ENCODE measurements at places on chromosomes 6 and 20.

DNA sequence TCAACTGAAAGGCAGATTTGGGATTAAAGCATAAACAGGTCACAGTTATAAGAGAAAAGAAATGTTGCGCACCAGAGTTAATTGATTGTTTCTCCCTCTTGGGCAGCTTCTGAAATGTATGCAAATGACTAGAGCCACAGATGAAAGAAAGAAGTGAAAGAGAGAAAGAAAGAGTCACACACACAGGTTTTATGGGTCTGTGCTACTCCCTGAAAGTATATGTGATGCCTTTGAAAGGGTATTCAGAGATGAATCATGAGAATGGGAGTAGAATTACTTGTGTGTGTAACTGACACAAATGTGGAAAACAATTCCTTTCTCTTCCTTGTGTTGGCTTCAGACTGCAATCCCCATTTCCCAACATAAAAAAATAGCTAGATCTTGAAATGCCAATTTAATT, 196.9 kb downstream of the FOXA2 start:
- ATAC-seq, result no peak

- no peak for ATAC-seq
Observed at GRCh38 chr6:82415820-82416219, 52.2 kb downstream of the TPBG start.

DNA sequence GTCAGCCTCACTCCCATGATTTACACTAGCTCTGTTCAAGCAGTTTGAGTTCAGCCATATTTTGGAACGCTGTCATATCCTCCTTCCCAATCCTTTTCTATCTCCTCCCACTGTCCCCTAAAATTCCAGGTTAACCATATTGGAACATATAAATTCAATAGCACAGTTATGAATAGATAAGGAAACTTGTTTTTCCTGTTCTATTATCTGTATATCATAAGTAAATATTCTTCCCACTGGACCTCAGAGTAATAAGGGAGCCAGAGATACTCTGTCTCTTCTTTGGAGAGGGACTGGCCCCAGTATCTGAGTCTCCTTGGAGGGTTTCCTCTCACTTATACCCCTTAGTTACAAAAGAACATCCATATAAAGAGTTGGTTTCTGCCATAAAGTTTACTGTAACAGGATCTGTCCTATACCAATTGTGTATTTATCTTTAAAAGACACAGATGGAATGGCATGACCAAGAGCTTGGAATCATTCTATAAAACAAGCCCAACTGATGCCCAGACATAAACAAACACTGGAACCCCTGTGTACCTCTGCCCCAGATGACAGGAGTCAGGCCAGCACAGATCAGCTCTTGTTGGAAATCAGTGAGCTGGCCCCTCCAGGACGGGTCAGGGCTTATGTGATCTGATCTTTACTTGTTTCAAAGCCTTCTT, 67.1 kb downstream of the EPB41L2 start:
- ATAC-seq, result no peak

- ATAC-seq, result no peak
Observed at GRCh38 chr20:33832103-33832804, 21.1 kb downstream of the CHMP4B start.

GRCh38 chr20:62740286-62741141, 31.9 kb downstream of the NTSR1 start:
- ATAC-seq, result peak; percentile 83

Measured in SK-N-SH treated with all-trans-retinoic acid at 6 μM for 48 hours (cell line).